ENCODE measurements at places on chromosomes 4 and X.

DNA sequence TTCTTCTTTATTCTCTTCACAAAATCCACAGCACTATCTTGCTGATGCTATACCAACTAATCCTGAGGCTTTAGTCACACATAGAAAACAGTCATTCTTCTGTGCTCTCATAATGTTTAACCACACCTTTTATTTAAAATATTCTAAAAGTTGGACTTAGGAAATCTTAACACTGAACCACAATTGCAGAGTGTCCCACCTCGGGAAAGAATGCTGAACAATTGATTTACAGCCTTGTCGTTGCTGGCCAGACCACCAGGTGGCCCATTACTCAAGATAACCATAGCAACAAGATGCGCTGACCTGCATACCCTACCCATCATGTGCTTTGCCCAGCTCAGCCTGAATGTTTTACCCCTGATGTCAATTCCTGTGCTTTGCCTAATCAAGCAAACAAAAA lies 100.8 kb downstream of the ARSJ start:
- no peak for DNase-seq

- no peak for DNase-seq
Observed at GRCh38 chr4:13298655-13299054, 185.5 kb downstream of the RAB28 start.

DNA sequence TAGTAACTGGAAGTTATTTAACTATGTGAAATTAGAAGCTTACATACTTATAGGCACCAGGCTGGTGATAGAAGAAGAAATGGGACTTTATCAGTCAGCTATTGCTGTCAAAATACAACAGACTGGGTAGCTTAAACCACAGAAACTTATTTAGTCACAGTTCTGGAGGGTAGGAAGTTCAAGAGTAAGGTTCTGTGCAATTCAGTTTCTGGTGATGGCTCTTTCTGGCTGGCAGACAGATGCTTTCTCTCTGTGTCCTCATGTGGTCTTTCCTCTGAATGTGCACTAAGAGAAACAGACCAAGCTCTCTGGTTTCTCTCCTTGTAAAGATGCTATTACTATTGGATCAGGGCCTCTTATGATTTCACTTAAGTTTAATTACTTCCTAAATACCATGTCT lies 92.1 kb upstream of the ANKRD50 start:
- no peak for DNase-seq

DNA sequence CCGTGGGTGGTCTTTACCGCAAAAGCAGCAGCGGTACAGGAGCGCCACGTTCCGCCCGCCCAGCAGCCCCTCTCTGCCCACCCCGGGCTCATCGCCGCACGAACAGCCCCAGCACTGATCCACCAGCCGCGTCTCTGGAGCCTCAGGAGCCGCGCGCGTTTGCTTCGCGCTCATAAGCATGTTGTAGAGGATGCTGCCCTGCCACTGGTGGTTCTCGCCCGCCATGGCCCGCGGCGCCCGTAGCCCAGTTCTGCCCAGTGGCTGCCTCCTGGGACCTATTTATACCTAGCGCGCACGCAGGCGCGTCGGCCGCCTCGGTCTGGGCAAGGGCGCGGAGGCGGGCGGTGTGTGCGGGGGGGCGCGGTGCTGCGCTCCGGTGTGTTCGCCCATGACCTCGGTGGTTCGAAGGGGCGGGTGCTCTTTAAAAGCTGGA lies at the start of gene NR0B1:
NR0B1 (minus strand) TSS at position 252 of the 433 bp plus-strand sequence; CDS start at position 225, 27 bp downstream.
- no peak for DNase-seq

GRCh38 chr4:11623726-11624037 lies 195.0 kb upstream of the HS3ST1 start:
- DNase-seq, result no peak

- no peak for DNase-seq
Observed at GRCh38 chrX:133374874-133375387, 40.4 kb downstream of the GPC4 start.

GRCh38 chrX:56947699-56948098 lies 47.6 kb downstream of the SPIN3 start:
- DNase-seq, result no peak

- DNase-seq, result no peak
Observed at GRCh38 chr4:57575426-57575825, 465.2 kb upstream of the IGFBP7 start.

DNA sequence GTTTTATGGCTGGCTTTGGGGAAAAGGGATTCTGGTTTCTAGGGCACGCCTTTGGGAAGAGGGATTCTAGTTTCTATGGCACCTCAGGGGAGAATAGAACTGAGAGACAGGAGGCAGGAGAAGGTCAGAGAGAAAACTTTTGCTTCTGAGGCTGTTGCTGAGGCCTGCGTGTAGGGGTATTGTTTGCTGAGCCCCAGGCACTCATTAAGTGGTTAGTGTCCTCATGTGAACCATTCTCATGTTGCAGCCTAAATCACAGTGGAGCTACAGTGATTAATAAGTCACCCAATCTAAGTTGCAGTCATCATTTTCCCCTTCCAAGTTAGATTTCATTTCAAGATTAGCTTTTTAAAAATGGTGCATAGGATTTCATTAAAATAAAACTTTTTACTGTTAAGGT lies 29.0 kb downstream of the VCX3A start:
- no peak for DNase-seq

GRCh38 chr4:10164877-10165283 lies 48.3 kb upstream of the WDR1 start:
- DNase-seq, result peak; percentile 48

- DNase-seq, result no peak
Observed at GRCh38 chr4:130147641-130148040, 1051.7 kb downstream of the C4orf33 start.

GRCh38 chr4:76585272-76585671 lies 150.2 kb downstream of the SHROOM3 start:
- no peak for DNase-seq

DNA sequence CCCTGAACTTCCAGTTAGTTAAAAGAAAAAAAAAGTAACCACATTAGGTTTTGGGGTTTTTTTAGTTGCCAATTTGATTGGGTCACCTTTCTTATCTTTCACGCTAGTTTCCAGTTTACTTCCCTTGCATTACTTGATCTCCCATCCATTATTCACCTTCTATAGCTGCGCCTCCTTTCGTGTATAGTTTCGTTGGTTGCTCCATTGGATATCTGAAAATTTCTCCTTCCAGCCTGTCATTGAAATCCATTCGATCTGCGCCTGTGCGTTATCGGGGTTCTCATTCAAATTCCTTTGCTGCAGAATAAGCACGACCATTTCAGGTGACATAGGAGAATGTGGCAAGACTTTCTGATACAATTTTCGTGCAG lies 764 bp downstream of the TRAPPC11 start:
- DNase-seq, result no peak

- DNase-seq, result no peak
Observed at GRCh38 chr4:5024673-5025072, 5.4 kb upstream of the CYTL1 start.

DNA sequence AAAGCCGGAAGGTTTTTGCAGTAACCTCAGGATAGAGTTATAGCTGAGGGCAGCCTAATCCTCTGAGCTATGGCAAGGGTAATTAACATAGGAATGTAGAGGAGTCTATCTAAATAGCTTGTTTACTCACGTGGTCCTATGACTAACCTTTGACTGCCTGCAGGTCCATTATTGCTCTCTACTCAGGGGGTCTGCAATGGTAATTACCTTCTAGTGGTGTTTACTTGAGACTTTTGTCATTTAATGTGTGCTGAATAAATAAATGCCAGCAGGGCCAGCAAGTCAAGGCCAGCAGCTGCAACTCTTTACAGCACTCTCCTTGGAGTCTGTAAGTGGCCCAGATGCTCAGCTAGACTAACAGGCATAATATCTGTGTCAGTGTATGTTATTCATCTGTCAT lies 212.7 kb upstream of the FMR1 start:
- no peak for DNase-seq

GRCh38 chrX:73847100-73847499 lies 284.1 kb downstream of the CHIC1 start:
- DNase-seq, result no peak

GRCh38 chr4:48031802-48032525 lies 15.4 kb downstream of the NIPAL1 start:
- no peak for DNase-seq

DNA sequence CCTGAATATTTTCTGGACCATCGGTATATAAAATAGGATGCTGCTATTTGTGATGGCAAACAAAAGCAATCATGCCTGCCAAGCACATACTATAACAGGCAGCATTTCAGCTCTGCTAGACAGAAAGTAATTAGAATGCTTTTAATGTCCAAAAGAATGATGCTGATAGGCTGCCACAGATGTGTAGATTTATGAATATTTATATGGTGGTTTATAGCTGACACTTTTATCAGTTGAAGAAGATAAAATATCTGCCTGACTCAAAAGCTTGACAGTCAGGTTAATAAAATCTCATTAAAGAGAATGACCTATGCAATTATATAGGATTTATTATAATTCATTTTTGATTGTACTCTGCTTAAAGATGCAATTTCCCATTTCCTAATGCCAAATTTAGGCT lies 4.0 kb downstream of the BEND4 start:
- no peak for DNase-seq

- DNase-seq, result no peak
Observed at GRCh38 chrX:38108364-38108763, 102.0 kb downstream of the SYTL5 start.

- DNase-seq, result no peak
Observed at GRCh38 chr4:67680581-67681222, 20.3 kb downstream of the UBA6 start.

DNA sequence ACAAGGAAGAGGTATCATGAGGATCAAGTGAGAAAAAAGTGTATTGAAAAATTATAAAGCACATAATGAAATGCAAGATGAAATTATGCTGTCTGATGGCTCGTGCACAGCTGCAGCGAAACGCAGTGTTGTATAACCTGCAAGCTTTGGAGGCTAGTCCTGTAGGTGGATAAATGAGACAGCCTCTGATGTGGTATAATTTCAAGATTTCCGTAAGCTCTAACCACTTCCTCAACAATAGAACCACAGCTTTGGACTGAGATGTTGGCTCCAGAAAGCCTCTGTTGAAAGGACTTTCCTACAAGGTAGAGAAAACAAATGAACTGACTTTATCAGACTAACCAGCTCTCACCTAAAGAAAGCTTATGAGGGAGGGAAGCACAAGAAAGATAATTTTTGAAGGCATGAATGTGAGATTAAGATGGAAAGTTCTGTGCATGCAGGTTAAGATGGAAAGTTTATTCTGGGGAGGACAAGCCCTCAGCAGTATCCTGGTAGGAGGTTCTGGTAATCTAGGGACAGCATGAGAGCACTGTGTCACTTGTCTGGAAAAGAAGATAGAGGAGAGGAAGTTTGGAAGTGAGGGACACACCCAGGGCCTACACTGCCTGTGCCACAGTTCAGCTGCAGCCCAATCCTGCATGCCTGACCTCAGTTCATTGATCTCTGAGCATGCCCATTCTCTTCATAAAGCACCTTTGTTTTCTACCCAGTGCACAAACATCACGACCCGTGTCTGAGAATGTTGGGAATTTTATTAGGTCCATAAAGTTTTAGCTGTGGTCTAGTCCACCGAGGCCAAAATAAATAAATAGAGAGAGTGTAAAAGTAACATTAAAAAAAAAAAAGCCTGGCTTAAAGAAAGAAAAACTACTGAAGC lies 161.5 kb upstream of the SFRP2 start:
- DNase-seq, result no peak

GRCh38 chr4:73668782-73669201 lies 48.6 kb upstream of the RASSF6 start:
- no peak for DNase-seq

DNA sequence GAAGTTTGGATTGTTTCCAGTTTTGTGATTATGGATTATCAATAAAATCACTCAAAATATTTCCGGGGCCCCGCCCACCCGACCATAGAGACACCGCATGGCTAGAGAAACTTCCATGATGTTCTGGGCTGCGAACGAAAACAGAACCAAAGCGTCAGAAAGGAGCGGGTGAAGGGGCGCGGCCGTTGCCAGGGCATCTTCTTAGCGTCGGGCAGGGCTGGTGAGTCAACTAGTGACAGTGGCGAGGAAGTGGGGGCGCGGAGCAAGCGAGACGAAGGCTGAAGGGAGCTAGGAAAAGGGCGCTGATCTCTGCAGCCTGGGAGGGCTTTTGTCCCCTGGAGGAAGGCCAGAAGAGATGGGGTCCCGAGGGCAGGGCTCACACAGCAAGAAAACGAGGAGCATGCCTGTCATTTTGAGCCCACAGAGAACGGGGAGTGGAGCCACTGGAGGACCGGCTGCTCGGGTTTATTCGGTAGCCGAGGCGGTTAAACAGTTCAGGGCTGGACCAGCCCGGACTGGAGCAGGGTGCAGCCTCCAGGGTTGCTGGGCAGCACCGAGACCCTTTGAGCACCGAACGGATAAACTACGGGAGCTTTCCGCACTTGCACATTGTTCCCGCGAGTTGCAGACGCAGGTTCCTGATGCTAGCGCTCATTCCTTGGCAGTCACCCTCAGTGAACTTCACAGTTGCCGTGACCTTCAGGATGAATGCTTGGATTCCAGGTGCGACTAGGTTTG lies 298.1 kb upstream of the TRPC5 start:
- DNase-seq, result no peak

DNA sequence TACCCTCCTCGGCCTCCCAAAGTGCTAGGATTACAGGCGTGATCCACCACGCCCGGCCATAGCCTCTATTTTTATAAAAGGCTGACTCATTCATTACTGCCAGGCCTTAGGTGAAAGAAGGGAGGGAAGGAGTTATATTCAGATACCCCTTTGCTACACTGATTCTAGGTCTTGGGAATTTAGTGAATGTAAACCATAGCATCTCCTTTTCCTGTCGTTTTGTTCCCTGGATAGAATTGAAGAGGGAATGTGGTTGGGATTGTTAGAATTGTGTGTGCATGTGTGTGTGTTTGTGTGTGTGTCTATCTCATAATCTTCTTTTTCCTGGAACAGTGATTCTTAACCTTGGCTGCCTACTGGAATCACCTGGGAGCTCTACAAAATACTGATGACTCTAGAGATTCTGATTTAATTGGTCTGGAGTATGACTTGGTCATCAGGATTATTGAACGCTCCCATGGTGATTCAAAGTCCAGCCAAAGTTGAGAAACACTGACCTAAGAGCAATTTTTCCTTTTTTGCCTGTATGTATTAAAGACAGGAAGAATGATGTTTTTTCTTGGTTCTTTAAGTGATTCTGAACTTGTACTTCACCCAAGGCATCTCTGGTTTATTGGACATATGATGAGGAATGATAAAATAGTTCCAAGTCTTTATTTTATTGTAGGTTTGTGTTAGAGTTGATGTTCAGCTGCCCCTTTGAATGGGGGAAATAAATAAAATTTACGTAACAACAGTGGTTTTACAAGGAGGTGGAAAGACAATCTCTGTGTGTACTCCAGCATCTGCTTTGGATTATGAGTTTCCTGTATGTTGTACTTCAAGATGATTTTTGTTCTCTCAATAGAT lies 37.0 kb downstream of the NAP1L5 start:
- DNase-seq, result no peak

- DNase-seq, result no peak
Observed at GRCh38 chr4:143383005-143383574, 46.4 kb downstream of the GAB1 start.

GRCh38 chrX:136725441-136726104 lies 55.2 kb downstream of the ARHGEF6 start:
- DNase-seq, result no peak

Measured in mesothelial cell of epicardium (in vitro differentiated cells).